ENCODE measurements at places on chromosomes 3 and 15.

DNA sequence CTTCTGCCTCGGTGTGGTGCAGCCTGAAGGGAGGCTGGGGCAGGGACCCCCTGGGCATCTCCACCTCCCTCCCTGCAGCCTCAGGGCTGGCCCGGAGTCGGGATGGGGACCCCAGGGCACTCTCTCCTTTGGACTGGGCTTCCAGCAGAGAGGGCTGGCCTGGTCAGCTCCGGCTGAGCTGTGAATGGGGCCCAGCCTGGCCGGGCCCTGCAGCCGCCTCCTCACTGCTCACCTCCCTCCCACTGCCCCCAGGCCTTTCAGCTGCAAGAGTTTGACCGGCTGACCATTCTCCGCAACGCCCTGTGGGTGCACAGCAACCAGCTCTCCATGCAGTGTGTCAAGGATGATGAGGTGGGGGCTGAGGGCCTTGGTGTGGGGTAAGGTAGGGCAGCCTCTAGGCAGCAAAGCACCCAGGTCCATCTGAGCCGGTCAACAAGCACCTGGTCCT lies 36.0 kb downstream of the PSTPIP1 start:
- no peak for DNase-seq

- DNase-seq: no peak
These were observed 155.2 kb downstream of the UACA start for GRCh38 chr15:70608144-70608543.

DNA sequence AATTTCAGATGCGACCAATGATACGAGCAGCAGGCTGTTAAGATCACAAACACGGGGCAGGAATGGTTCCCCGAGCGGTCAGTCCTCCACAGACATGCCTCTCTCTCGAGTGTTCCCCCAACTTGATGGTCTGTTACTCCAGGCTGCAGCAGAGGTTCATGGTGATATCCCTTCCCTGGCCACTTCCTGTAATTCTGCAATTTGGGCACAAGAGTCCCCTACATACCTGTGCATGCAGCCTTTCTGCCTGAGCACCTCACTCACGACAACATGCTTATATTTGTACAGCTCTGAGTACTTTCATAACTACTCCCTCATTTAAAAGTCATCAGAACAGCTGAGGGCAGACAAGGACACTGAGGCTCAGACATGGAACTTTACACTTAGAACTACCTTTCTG lies 408.1 kb upstream of the NR2F2 start:
- DNase-seq: no peak

DNA sequence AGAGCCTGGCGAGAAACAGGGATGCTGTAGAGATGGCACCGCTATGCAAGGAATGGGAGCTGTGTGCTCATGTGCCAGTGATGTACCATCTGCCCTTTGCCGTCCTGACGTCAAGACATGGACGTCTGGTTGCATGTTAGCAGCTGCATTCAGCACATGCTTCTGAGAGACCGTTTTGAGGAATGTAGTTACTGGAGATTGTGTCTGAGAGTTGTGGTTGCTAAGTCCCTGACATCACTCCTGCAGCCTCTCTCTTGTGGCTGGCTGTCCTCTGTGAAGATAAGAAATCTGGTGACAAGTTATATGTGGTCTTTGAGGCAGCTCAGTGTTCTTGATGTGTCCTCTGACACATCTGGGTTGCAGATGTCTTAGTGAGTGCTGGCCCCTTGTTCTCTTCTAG lies 165.1 kb downstream of the APBA2 start:
- peak; percentile 78 for DNase-seq
